Stimulated activated CD4-positive, alpha-beta T cell treated with anti-CD3 and anti-CD28 coated beads, Interleukin-4, amount 100 ng/mL, for 24 hours (primary cell): ENCODE measurements at places on chromosomes 6 and 20.

GRCh38 chr6:130282234-130282995 lies 59.7 kb upstream of the SAMD3 start:
- peak; percentile 19 for DNase-seq

DNA sequence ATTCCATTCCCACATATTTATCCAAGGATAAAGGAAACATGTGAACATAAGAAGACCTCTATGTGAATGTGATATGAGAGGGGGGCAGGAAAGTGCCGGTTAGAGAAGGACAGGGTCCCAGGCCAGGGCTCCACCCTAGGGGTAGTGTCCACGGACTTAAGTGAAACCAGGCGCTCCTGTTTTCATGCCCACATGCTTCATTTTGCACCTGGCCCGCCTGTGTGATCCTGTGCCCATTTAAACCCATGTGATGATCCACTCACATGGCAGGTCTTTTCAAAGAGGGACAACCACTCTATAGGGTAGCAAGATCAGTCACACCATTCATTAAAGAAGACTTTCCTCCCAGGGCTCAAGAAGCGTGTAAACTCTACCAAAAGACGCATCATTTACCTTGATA lies 865.3 kb upstream of the GJE1 start:
- no peak for DNase-seq

DNA sequence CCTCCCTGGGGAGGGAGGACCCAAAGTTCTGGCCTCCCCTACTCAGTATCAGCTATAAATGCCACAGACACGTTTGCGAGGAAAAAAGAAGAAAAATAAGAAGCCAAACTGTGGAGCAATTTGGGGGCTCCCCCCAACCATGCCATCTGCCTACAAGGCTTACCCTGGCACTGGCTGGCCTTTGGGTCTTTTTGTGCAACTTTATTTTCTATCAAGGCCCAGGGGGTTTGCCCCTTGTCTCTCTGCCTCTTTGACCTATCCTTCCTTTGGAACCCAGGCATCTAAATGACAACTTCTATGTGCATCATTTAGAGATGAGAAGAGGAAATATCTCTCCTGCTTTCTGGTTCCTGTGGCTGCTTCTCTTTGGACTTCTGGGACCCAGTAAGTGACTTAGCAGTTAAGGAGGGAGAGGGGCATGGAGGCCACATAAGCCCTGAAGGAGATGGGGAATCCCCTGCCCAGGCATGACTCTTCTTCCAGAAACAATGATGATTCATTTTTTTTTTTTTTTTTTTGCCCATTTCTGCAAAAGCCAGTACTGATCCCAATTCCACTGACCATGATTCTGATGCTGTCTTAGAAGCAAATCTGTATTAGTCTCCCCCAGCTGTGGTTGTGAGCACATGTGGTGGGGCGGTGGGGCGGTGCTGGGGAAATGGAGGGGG lies at the start of gene MUC22:
TSS of gene MUC22 (plus strand) at position 82 of the 668 bp plus-strand sequence. CDS start at position 315, 233 bp downstream.
- peak; percentile 42 for DNase-seq

- no peak for DNase-seq
Observed at GRCh38 chr20:38551056-38551626, 29.9 kb upstream of the ADIG start.

- no peak for DNase-seq
Observed at GRCh38 chr6:109292983-109293586, 89.2 kb downstream of the CD164 start.

GRCh38 chr6:116369964-116370759 lies 585 bp upstream of the DSE start:
- DNase-seq = no peak

- DNase-seq = no peak
Observed at GRCh38 chr20:57872816-57873409, 163.1 kb upstream of the PMEPA1 start.

DNA sequence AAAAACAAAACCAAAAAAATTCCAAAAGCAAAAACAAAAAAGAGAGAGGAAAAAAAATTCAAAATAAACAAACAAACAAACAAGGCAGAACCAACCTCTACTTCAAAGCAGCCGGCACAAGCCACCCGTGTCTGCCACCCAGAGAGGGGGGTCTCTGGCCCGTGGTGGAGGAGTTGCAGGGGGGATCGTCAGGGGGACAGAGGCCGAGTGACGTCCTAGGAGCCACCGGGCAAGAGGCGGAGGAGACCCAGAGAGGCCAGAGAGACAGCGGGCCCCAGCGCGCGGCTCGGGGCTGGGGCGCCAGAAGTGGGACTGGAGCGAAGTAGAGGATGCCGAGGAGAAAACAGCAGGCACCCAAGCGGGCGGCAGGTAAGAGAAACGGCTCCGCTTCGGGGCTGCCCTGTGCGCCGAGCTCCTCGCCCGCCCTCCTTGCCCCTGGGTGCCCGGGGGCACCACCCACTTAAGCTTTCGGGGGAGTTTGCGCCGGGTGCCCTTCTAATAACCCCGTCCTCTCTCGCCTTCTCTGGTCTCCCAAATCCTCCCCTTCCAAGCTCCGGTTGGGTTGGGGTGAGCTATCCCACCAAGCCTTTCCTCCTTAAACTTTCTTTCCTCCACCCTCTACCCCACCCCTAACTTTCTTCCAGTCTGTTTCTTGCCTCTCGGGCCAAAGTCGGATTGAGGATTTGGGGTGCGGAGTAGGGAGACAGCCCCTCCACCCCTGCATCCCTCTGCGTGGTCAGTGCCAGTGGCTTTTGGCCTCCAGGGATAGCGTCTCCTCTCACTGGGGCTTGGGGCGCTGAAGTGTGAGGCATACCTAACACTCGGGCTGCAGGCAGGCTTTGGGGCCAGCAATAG lies 1.0 kb downstream of the TSHZ2 start:
- DNase-seq = peak; percentile 54

DNA sequence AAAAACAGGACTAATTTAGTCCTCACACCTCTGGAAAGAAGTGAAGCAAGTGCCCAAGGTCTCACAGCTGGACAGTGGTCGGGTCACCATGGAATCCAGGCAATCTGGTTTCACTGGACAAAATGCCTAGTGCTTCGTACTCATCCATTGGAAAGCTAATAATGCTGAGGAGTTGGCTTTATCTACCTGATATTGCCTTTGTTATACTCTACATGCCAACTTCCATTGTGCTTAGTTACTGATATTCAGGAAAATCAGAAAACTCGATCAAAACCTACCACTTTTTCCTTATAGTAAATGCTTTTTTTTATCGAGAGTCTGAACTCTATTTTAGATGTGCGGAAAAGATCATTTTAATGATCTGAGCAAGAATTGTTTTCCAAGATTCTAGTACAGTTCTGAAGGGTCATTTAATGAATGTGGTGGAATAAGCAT lies 966 bp downstream of the CFAP206 start:
- DNase-seq = no peak

DNA sequence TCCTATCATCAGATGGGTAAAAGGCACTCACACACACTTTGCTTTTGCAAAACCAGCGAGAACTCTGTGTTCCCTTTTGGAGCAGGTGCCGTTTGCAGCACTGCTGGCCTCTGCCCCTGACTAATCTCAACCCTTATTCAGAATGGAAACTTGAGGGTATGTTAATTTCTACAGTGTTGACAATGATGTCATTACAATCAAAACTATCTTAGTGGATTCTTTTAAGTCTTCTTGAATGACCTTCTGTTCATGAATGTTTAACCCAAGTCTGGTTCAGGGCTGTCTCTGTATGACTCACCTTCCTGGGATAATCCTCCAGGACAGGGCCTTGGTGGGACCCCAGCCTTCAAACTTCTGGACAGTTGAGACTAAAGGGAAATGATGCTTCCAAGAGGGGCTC lies 197.9 kb downstream of the CDH4 start:
- no peak for DNase-seq

DNA sequence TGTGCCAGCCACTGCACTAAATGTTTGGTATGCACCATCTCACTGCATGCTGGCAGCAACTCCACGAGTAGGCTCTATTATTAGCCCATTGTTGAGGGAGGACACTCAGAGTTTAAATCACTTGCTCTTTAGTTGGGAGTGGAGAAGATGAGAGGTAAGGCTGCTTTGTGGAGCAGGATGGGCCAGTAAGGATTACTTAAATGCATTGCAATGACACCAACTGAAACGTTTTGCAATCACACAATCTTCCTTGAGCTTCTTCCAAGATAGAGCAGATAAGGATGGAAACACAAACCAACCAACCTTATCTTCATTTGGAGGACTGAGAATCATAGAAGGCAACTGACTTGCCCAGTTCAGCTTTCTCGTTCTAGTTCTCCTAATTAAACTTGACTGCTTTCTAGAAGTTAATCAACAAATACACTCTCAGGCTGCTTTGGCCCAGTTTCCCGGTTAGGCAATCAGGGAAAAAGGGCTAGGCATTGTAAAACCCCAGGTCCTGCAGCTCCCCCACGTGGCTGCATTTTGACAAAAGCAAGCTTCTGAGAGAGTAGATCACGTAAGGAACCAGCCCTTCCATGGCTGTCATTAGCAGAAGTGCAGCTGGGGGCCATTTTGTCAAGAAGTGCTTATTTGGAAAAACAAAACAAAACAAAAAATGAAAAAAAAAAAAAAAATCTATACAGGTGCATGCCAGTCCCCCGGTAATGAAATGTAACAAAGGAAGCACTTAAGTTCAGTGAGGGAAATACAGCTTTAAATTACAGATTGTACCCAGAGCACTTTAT lies 130.6 kb downstream of the BCAS1 start:
- peak; percentile 78 for DNase-seq

DNA sequence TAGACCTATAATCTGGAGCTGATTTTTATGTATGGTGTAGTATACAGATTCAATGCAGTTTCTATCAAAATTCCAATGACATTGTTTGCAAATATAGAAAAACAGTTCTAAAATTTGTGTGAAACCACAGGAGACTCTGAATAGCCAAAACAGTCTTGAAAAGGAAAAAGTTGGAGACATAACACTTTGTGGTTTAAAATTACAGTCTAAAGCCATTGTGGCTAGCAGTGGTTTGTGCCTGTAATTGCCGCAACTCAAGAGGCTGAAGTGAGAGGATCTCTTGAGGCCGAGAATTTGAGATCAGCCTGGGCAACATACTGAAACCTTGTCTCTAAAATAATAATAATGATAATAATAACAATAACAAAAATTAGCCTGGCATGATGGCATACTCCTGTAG lies 213.7 kb downstream of the CDKAL1 start:
- no peak for DNase-seq

- DNase-seq = no peak
Observed at GRCh38 chr6:6697620-6698019, 109.1 kb downstream of the LY86 start.

DNA sequence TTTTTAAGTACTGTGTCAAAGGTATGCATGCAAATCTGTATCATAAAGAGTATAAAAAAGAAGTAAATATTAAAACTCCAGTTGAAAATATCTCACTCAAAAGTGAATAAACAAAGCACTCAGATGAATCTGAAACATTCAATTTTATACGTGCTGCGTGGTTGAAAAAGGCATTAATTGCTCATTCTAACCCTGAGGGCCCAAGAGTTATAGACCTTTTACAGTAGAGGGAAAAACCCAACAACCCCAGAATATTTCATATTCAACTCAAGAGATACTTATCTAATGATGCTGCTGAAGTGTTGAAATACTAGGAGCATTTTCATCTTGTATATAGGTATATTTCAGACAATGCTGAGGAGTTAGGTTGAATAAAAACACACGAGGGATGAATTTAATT lies 862.8 kb upstream of the CITED2 start:
- no peak for DNase-seq

GRCh38 chr6:88882536-88882935 lies 80.9 kb downstream of the RNGTT start:
- DNase-seq = no peak

DNA sequence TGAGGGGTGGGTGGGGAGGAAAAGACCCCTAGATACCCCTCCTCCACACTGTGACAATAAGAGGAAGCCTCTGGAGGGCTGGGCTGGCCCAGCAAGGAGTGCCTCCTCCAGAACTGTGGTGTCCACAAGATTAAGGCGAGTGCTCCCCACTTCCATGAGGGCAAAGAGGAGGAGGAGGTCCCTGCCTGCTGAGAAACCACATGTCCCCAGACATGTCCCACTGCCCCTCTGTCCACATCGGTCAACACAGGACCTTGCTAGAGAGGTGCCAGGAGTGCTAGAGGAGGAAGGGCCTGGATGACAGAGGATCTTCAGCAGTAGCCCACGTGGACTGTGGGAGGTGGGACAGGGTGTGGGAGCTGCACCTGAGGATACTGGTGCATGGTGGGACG lies 3.1 kb downstream of the RAET1G start:
- DNase-seq = no peak
